ENCODE measurements at places on chromosomes 1 and 21.

GRCh38 chr1:27527223-27527889 is 37.4 kb upstream of the WASF2 start:
- DNase-seq, result peak; percentile 9

- no peak for DNase-seq
These were observed 71.0 kb downstream of the SIK1 start for GRCh38 chr21:43355925-43356289.

DNA sequence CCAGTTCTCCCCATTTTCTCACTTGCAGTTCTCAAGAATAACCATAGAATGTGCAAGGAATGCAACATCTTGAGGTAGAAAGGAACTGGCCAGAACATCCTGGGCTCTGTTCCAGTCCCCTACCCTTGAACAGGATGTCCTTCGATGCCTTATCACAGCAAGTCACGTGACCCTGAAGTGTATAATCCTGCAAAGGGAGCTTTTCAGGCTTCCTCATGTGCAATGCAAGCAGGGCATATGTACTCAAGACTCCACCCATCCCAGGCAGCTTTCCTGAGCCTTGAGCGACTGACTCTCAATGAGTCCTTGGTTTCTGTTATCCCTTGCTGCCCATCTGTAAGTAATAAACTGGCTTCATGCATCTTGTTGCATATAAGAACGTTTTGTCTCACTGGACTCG is 311.0 kb downstream of the MRPL39 start:
- no peak for DNase-seq

DNA sequence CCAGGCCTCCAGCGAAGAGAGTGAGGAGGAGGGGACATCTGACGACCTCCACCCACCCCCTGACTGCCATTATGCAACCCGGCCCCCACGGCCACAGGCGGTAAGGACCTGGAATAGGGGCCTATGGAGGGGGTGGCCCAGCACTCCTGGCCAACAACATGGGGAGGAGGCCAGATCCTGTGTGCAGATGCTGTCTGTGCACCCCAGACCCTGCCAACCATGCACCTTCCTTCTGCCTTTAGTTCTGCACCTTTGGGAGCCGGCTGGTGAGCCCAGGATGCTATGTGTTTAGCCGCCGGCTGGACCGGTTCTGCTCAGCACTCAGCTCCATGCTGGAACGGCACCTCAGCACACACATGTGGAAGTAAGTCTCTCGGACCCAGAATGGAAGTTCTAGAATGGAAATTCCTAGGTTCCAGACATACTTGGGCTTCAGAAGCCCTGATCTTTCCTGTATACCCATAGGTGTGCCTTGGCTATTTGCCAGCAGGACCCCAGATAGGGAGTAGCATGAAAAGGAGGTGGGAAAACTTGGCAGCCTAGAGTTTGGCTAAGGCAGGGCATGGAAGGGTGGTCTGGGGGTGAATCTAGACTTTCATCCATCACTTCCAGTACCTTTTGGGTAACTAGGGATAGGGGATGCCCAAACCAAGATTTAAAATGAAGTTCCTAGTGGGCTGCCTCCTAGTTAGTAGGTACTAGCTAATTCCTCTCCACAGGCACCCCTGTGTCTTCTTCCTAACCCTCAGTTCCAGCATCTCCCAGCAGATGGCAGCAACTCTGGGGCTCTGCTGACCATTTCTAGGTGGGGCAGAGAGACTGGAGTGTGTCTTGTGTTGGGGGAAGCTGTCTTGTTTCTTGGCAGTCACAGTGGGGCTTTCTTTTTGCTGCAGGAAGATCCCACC is 3.6 kb upstream of the CYB561D1 start:
- peak; percentile 54 for DNase-seq

DNA sequence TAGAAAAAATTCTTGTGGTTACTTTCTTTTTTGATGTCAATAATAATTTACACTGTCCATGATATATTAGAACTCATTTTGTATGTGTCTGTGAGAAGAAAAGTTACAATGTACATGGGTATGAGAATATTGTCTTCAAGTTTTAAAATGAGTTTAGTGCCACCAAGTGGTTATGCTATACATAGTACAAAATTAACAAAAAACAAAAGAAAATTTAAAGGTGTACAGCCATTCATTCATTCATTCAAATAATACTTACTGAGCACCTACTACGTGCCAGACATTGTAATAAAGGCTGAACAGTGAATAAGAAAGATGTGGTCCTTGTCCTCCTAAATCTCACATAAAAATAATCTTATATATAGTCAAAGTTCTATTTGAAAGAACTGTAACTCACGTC is 27.7 kb downstream of the UCHL5 start:
- DNase-seq, result no peak

- DNase-seq, result no peak
These were observed 186.5 kb downstream of the DSCAM start for GRCh38 chr21:40660461-40660860.

- no peak for DNase-seq
These were observed 85.3 kb upstream of the ARHGAP29 start for GRCh38 chr1:94322696-94323095.

All from stimulated activated CD4-positive, alpha-beta T cell treated with anti-CD3 and anti-CD28 coated beads, Interleukin-1b, Interleukin-23, amount 100 ng/mL, for 1 hour (primary cell).